ENCODE measurements at places on chromosomes 1 and 21.

DNA sequence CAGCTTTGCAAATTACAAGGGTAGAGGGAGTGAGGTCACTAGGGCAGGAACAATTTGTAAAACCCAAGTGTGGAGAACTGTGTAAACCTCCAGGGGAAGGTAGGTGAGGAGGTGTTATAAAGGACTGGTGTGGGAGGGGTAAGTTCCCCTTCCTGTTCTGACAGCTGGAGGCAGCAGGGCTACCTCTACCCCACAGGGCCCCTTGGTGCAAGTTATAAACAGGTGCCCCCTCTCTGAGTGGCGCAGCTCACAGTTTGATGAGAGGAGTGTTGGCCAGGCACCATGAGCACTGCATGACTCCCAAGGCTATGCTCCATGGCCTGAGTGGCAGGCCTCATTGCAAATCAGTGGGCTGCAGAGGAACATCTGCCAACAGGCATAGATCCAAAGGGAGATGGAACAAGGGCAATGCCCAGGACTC lies 41.0 kb downstream of the MFSD2A start:
- DNase-seq, result no peak

DNA sequence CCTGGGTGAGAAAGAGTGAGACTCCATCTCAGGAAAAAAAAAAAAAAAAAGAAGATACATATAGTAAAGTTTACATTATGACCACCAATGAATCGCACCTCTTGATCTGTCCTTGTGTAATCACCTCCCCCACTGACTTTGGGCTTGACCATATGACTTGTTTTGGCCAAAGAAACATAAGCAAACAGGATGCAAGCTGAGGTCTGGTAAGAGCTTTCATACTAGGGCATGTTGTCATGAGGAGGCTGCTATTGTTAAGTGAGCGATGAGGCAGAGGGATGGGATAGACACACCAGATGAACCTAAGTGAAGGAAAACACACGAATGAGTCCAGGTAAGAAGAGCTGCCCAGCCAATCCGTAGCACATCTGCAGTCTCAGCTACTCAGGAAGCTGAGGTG lies 10.7 kb downstream of the ENAH start:
- peak; percentile 59 for DNase-seq

DNA sequence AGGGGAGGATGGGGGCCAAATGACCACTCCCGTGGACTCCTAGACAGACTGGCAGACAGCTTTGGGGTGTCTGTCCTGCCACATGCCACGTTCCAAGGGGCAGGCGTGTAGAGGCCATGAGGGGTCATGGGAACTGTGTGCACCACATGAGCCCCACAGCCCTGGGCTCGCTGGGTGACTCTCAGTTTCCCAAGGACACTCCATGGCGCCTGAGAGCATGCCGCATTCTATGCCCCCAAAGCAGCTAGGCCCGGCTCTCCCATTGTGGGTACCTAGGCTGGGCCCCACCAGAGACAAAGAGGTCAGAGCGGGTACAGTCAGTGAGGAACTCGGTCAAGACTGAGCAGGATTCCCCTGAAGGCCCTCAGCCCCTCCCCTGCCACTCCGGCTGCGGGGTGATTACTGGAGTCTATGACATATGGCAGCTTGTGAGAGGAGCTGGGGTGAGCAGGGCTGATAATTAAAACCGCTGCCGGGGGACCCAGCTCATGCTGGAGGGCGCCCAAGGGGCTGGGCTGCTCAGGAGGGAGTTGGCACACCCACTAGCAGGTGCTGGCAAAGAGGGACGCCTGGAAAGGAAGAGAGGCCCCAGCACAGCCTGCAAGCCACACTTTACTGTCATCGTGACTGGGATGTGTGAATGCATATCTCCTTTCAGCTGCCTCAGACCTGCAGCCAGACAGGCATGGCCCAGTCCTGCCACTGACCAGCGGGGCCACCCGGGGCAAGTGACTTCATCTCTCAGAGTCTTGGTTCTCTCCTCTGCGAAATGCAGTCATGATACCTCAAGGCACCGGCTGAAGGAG lies 8.4 kb downstream of the LRP8 start:
- DNase-seq, result no peak

DNA sequence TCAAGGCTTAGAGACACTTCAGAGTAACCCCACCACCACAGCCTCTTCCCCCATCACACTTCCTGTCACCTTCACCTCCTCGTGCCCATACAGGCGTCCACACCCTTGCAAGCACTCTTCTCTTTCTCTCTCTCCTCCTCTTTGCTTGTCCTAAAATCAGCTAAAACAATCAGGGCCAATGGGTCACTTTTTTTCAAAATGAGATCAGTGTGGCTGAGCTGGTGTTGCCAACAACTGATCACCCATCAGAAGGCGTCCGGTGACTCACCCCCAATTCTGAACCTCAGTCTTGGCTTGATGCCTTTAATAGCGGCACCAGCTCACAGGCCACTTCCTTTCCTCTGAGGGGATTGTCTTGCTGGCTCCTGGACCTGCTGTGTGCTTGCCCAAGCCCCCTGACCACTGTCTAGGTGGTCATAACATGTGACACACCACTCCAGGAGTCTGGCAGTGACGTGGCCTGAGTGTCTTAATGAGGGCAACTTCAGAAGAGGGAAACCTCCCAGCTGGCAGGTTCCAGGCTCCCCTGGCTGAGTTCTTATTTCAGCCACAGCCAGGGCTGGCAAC lies 1.6 kb downstream of the DRAXIN start:
- peak; percentile 28 for DNase-seq

DNA sequence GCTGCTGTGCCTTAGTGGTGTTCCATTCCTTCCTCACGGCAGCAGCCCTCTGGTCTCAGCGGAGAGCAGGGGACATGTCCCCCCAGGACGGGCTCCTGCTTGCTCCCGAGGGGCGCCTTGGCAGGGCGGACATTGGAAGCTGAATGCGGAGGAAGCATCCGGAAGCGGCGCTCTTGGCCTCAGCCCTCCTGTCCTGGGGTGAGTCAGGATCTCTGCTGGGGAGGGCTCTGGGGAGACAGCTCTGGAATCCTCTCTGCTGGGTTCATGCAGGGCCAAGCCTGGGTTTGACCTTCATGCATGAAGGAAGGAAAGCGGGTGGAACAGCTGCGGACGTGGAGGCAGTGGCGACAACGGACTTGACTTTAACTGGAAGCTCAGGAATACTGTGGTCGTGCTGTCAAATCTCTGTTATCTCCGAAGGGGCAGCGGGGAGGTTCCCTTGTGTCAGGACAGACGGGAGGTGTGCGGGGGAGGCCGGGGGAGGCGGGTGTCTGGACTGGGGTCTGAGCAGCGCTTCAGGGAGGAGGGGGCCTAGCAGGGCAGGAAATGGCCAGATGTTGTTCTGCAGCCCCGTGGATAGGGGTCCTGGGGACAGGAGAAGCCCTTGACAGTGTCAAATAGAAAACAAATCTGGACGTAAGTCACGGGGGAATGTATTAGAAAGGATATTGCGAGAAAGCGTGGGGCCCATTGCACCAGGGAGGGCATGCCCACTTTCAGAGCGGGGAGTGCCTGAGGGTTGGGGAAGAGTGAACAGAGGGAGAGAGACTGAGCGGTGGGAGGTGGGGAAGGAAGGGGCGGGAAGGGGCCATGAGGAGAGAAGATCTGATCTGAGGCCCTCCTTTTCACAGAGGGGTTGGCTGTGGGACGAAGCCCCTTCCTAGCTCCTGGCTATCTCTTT lies 26.6 kb downstream of the CRYAA start:
- DNase-seq, result peak; percentile 53

GRCh38 chr1:207243442-207244408 lies 77.8 kb upstream of the CD55 start:
- DNase-seq, result peak; percentile 71

GRCh38 chr1:56399326-56399725 lies 180.0 kb downstream of the PLPP3 start:
- DNase-seq, result no peak

- peak; percentile 10 for DNase-seq
Measured at GRCh38 chr1:55774446-55774845, 559.3 kb upstream of the USP24 start.

DNA sequence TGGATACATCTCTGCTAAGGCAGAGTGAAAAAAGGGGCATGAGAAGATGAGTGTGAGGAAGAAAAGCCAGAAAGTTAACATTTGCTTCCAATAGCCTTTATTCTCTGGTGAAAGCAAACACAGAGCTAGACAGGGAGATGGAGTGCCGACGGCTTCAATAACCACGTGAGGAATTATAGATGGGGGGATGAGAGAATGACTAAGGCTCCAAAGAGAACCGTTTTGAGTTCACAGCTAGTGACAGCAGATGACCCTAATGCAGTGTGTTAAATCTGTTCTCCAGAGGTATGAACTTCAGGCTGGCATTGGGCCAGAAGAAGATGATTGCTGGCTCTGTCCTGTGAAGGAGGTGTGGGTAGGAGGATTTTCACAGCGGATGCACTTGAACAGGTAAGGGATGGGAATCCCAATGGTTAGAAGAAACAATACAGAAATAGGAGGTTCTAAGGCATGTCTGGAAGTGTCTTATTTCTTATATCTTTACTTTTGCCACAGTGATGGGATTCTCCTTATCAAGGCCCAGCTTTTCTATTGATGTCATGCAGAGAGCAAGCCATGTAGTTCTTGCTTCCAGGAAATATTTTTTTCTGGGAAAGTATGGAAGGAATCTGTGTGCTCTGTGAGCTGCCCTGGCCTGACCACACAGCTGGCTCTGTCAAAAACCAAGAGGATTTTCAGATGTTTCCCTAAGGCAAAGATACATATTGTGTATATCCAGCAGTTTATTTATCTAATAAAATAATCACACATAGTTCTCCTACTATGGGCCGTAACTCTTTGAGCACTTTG lies 573.8 kb downstream of the LTN1 start:
- DNase-seq, result peak; percentile 91

DNA sequence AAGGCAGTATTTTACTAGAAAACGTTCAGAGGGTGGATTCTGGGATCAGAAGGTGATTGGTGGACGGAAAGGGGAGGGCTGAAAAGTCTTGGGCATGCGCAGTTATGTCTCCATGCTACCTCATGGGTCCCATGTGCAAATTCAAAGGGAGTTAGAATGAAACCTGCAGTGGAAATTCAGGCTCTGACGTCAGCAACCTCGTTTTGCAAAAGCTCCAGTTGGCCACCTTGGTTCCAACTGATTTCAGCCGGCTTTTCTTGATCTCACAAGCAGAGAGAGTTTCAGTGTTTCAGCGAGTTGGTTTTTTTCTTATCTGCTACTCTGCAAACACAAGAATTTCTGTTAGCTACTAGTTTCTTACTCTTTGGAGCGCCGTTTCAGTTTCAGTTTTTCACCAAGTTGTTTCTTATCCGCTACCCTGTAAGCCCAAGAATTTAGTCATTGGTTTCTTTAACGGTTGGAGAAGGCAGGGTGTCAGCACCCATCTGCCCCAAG lies 69.8 kb upstream of the PGBD5 start:
- peak; percentile 28 for DNase-seq

- DNase-seq, result peak; percentile 67
Measured at GRCh38 chr1:85656256-85656655, 52.0 kb downstream of the ZNHIT6 start.

GRCh38 chr1:112285316-112285715 lies 110.7 kb upstream of the CTTNBP2NL start:
- DNase-seq, result peak; percentile 20

DNA sequence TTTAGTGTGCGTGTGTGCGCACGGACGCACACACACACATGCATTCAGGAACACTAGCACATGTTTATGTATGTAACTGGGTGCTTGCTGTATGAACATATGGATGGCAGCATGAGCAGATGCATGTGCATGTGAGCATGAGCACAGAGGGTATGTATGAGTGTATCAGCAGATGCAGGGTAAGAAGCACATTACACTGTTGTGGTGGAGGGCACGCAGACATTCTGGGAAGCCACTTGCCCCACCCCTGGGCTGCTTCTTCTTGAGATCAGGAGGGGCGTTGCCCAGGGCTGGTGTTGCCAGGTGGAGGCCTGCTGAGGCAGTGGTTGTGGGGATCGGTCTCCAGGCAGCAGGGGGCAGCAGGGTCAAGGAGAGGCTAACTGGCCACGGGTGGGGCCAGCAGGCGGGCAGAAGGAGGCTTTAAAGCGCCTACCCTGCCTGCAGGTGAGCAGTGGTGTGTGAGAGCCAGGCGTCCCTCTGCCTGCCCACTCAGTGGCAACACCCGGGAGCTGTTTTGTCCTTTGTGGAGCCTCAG lies 3.9 kb upstream of the P3R3URF start:
- no peak for DNase-seq

- no peak for DNase-seq
Measured at GRCh38 chr21:25964015-25964414, 206.6 kb downstream of the APP start.

DNA sequence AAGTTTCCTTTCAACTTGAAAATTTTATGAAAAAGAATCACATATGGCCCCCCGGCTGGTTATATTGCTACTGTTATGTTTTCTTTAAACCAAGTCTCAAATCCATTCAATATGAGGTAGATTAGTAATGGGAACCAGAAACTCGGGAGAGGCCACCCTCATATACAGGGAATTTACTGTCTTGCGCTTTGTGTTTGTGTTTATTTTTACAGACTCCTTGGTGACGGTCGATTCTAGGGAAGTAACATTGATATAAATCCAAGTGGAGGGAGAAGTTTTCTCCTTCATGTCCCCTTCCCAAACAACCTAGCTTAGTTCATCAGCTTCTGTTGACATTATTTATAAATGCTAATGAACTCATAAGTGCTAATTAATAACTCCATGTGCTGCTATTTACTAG lies 163.5 kb upstream of the LMO4 start:
- no peak for DNase-seq

DNA sequence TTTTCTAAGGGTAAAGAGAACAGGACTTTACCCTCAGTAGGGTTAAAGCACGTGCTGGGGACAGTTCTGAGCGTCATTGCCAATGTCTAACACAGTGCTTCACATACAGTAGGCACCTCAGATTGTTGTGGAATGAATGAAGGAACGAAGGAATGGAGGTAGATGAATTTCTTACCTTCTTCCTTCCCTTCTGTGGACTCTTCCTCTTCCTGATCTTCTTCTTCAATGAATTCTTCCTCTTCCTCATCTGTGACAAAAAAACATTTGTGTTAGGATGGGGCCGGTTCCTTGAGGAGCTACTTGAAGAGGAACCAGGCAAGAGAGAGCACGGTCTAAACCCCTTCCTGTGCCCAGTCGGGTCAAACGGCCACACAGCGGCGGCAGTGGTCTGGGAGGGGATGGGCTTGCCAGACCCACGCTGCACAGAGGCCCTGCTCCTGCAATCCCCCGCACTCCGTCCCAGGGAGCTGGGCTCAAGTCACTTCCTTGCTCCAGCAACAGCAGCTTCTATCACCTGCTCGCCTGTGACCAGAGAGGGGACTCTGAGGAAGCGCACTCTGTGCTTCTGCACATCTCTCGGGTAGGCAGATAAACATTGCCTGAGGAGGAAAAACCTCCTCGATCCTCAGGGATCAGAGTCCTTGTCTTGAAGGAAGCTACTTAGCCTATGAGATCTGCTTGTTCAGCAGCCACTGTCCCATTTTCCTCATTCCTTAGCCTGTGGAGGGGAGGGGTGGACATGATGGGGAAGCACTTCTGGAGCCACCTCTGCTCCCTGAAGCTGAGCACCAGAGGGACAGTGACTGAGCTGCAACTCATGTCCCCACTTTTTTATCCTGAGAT lies 8.0 kb upstream of the SLC30A2 start:
- no peak for DNase-seq

GRCh38 chr1:111735858-111736544 lies 3.2 kb downstream of the INKA2 start:
- DNase-seq, result peak; percentile 35
